Suppressor macrophage treated with lipopolysaccharide for 1 hour (primary cell): ENCODE measurements at places on chromosomes 5 and 9.

DNA sequence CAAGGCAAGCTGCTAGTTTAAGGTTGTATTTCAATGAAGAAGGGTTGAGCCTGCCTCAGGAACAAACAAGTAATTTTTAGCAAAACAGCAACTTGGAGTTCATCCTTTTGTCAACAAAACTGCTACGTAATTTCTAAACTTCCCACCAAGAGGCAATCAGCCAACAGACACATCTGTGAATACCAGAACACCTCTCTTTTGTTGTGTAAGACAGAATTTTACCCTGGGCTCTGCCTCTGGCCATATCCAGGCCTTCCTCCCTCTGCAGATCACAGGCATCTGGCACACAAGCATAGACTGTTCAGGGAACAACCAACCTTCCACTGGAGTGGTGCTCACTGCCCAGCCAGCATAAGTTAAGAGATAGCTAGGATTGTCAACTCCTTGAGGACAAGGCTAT is 409.0 kb downstream of the SPOCK1 start:
- DNase-seq, result no peak

GRCh38 chr9:108434036-108434435 is 421.8 kb downstream of the ACTL7B start:
- DNase-seq, result no peak

GRCh38 chr9:69768716-69769115 is 8.9 kb upstream of the PTAR1 start:
- DNase-seq, result no peak

- no peak for DNase-seq
Measured at GRCh38 chr5:101539315-101539714, 636.2 kb upstream of the ST8SIA4 start.

- no peak for DNase-seq
Measured at GRCh38 chr9:95502248-95502647, 14.5 kb downstream of the PTCH1 start.

GRCh38 chr5:179699616-179700237 is 960 bp downstream of the CANX start:
- peak; percentile 66 for DNase-seq

- DNase-seq, result peak; percentile 67
Measured at GRCh38 chr5:134905246-134905996, 490 bp downstream of the PCBD2 start.

DNA sequence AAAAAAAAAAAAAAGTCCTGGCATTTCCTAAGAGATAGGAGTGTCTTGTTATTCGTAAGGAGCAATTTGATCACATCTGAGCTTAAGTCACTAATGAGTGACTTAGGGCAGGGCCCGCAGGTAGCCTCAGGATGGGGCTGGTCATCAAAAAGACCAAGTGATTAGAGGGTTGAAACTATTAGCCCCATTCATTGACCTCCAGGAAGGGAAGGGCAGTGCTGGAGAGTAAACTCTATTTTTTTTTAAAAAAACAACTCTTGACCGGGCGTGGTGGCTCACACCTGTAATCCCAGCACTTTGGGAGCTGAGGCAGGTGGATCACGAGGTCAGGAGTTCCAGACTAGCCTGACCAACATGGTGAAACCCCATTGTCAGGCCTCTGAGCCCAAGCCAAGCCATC is 46.2 kb upstream of the IQGAP2 start:
- no peak for DNase-seq

DNA sequence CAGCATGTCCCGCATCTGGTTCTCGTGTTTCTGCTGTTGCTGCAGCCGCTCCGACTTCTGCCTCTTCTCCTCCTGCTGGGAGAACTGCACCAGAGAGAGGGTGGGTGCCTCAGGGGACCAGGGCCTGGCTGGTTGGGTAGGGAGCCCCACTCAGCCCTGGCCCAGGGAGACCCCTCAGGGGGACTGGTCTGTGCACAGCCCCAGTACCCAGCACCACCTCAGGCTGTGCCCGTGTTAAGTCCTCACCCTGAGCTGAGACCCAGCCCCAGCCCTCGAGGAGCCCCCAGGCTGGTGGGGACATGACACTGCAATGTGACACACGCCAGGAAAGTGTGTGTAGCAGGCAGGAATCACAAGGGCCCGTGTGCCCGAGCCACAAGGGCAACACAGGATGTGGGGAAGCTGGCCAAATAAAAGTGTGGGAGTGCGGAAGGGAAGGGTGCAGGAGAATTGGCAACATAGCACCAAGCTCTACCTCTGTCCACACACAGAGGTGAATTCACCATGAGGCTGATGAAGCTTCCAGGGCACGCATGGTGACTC is 48.2 kb upstream of the FBXW11 start:
- no peak for DNase-seq

- peak; percentile 87 for DNase-seq
Measured at GRCh38 chr5:120207129-120207528, 257.0 kb upstream of the PRR16 start.
